ENCODE measurements at places on chromosomes 4 and X.

DNA sequence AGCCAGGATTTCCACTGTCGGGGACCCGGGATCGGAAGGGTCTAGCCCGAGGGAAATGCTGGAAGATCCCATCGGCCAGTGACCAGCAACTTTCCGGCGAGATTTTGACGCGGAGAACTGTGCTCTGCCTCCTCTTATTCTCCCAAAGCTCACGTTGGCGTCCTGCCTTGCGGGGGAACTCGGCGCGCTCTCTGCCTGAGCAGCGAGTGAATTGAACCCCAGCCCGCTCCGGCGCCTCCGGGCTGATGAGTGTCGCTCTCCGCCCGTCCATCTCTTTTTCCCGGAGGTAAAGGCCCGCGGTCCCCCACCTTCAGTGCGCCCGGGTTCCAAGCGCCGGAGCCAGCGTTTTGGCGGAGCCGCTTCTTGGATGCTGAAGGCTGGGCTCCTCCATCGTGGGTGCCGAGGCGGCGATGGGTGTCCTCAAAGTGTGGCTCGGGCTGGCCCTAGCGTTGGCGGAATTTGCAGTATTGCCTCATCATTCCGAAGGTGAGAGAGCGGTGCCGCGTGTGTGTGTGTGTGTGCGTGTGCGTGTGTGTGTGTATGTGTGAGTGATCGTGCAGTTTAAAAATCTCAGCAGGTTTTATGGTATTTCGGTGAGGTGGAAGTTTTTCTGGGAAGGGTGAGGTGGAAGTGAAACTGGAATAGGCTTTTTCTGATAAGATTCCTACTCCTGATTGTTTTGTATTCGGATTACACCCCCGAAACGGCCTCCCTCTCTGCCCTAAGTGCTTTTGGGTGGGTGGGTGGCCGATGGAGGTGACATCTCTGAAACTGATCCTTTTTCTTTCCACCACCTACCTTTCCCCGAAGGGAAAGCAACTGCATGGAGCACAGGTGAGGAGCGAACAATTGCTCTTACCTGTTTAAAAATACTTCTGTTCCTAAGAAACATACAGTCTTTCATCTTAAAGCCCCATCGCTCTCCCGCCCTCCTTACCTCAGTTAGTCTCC is 752 bp downstream of the FRAS1 start:
- DNase-seq = no peak

- no peak for DNase-seq
Observed at GRCh38 chrX:53544936-53545335, 110.8 kb upstream of the HSD17B10 start.

GRCh38 chr4:109395694-109396093 is 37.9 kb upstream of the SEC24B start:
- DNase-seq = no peak

DNA sequence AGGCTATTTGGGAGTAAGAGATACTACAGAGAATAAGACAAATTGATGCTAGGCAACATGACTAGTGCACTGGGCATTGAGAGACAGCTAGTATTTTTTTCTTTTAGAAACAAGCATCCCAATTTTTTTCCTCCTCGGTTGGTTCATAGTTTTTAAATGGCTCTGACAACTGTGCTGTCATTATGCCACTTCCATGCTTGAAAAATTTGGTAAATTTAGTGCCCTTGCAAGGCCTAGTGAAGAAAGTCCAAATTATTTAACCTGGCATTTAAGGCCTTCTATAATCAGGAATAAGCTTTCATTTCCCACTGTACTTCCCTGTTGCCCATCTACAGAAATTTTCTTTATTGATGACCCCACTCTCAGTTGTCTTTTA is 15.8 kb downstream of the VSIG4 start:
- no peak for DNase-seq

DNA sequence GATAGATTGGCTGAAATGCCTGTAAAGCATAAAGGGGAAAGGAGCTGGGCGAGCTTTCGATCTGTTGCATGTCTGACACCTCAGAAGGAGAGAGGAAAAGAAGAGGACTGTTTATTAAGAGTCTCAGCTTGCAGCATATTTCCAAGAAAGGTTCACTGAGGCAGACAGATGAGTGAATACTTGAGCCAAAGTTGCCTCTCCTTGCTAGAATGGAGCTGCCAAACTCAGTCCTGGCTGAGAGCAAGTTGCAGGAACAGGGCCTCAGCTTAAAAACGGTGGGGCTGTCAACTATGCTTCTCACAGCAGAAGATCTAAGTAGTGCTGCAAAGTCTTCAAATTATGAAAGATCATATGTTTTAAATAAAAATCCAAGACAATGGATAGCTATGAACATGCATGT is 707.5 kb downstream of the PCDH7 start:
- DNase-seq = no peak

DNA sequence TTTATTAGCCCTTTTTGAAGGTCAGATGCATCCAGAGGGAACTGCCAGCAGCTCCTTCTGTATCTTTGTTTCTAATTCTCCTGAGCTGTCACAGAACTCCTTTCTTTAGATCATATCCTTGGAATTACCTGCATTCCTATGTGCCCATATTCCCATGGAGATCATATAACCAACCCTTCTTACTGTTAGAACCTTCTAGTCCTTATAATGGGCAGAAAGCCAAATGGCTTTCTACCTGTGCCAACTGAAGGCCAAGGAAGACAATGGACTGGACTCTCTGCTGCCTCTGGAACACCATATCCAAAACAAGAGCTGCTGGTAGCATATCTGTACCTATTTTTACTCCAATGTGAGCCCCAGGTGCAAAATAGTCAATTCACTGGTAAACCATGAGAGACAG is 60.7 kb downstream of the TBC1D9 start:
- DNase-seq = no peak

GRCh38 chrX:108001218-108001814 is 19.1 kb upstream of the TEX13B start:
- no peak for DNase-seq

DNA sequence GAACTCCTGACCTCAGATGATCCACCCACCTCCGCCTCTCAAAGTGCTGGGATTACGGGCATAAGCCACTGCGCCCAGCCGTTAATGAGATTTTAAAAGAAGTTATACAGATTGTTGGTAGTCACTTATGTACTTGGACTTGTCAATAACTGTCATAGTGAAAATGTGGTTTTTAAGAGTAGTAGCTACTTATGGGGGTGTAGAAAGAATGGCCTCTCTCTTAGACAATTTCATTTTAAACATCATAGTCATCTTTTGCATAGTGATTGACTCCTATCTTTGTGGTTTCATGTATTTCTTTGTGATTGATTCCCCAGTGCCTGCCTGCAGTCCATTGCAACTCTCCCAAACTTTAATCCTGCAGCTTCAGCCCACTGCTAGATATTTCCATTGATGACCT is 17.4 kb downstream of the FAM199X start:
- no peak for DNase-seq

- DNase-seq = no peak
Observed at GRCh38 chrX:103651151-103651773, 22.5 kb downstream of the TCEAL1 start.

DNA sequence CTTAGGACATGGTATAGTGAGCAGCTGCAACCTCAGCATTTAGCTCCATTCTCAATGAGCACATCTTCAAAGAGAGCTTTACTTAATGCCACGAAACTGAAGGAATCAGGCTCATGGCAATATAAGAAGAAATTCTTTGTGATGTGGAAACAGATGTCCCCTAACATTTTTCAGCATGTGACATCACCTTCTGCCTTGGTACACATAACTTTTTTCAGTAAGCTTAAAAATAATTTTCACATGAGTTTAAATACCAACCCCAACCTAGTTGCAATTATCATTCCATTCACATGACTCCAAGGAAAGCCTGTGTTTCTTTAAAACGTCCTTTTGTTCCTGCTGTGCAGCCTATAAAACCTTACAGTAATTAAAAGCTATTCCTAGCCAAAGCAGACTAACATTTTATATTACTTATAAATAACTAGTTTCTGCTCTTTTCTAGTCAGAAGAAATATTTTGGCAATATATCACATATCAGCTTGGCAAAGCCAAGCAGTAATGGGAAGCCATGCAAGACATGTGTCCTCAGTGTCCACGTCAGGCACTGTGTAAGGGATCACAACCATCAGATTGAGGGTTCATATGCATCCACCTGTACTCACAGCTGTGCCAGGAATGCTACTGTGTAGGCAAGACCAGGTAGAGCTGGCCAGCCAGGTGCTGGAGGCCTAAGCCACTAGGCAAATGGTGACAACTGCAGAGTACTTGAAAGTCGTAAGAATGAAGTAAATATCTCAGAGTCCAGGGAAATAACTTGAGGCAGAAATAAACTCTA is 466.6 kb downstream of the INPP4B start:
- DNase-seq = no peak

DNA sequence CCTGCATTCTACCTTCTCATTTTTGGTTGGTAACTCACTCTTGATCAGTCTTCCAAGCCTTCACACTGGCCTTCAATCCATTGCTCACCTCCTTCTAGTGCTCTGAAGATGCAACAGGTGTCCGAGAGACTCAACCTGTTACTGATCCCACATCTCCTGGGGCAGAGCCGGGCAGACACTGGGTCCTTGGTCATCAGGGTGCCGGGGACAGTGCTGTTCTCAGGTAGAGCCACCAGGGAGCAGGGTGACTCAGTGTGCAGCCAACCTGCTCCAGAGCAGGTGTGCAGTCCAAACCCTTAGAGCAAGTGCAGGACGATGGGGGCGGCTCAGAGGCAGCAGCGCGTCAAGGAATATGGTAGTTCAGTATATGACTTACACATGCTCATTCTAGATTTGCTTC is 188.4 kb downstream of the DHX15 start:
- DNase-seq = no peak

GRCh38 chr4:102678695-102679335 is 82.0 kb downstream of the MANBA start:
- DNase-seq = no peak

GRCh38 chr4:76982638-76983584 is 33.4 kb downstream of the SEPTIN11 start:
- DNase-seq = no peak

GRCh38 chr4:180280076-180280475 is 1963.1 kb upstream of the TENM3 start:
- no peak for DNase-seq

- no peak for DNase-seq
Observed at GRCh38 chrX:136692271-136692670, 44.3 kb downstream of the CD40LG start.

- DNase-seq = no peak
Observed at GRCh38 chr4:157957905-157958304, 214.9 kb downstream of the GASK1B start.

GRCh38 chrX:40177117-40177430 is 79.3 kb upstream of the BCOR start:
- DNase-seq = no peak

DNA sequence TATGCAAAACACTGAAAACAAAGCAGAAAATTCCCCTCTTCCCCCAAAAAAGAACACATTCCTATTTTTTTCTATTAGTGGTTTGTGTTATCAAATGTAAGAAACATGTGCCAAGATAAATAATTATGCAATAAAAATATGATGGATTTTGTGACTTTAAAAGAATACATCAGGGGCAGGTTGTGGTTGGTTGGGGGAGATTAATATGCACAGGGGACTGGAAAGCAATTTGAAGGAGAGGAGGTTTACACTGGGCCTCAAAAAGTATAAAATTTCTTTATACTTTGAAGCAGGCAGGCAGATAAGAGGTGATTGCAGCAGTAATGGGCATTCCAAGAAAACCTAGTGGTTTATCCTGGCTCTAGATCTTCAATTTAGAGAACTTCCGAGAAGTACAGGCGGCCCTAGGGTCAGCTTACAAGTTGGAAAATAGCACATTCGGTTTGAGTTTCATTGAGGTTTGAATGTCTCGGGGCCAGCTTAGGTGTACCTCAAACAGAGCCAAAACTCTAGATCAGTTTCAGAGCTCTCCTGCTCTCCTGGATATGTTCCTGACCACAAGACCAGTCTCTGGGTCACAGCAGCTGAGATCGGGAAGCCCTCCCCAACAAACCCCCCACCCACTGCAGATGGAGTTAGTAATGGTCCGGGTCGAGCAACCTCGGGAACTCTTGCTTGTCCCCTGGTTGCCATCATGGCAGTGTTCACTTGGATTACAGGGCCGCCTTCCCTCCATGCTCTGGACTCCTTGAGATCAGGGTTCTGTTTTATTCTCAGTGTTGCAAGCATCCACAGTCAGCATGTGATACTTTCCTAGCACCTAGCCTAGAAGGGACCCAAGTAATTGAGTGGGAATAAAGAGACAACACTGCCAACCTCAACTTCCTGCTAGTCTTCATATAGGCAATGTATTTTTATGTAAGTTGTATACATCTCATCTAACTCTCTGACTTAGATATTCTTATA is 112.1 kb upstream of the DDIT4L start:
- DNase-seq = no peak

- no peak for DNase-seq
Observed at GRCh38 chrX:145818186-145819113, 821 bp downstream of the SLITRK2 start.

GRCh38 chr4:168630445-168631187 is 133.8 kb downstream of the PALLD start:
- no peak for DNase-seq

Measured in stimulated activated CD8-positive, alpha-beta memory T cell treated with anti-CD3 and anti-CD28 coated beads, Interleukin-2, amount 100 ng/mL, for 1 hour (primary cell).